ENCODE measurements at places on chromosomes 4 and X.

GRCh38 chr4:82713856-82714255 lies 84.7 kb downstream of the SCD5 start:
- DNase-seq: no peak

GRCh38 chr4:186592445-186592844 lies 37.1 kb upstream of the MTNR1A start:
- DNase-seq: no peak

DNA sequence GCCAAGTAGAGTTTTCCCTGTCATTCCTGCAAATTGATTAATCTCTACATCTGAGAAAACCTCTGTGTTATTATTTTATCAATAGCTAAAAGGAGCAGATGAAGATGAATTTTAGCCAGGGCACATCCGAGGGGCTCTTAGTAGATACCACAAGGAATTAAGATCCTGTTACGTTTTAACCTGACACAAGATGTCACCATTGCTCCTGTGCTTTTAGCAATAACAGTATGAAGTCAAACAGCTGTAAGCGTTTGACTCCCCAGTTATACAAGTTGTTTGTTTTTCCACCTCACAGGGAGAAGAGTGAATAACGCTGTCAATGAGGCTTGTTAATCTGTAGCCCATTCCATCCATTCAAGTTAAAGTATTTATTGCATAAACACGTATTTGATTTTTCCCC lies 76.0 kb upstream of the AP1S2 start:
- DNase-seq: no peak

DNA sequence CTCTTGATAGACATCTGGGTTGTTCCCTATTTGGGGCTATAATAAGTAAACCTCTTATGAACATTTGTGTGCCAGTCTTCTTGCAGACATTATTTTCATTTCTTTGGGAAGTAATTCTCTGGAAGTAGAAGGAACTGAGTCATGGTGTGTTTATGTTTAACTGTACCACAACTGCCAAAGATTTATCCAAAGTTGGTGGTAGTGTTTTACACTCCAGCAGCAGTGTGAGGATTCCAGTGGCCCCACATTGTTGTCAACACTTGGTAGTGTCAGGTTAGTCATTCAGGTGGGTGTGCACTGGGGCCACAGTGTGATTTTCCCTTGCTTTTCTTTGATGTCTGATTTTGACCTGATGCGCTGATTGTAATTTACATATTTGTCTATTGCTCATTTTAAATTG lies 5.0 kb upstream of the UVSSA start:
- no peak for DNase-seq

DNA sequence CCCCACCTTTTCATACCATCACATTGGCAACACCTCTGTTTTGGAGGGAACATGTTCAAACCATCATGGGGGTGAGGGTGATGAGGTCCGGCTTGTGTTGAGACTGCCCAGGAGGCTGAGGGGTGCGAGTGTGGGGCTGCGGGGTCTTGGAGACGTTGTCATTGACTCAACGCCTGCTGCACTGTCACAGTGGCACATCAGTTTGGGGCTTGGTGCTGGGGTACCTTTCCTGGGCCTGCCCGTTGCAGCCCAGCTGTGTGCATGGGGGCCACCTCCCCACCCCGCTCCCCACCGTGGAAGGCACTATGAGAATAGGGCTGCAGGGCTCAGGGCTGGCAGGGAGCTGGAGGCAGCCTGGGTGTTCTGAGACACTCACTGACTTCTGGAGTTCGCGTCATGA lies 2.3 kb downstream of the HTRA3 start:
- DNase-seq: no peak

DNA sequence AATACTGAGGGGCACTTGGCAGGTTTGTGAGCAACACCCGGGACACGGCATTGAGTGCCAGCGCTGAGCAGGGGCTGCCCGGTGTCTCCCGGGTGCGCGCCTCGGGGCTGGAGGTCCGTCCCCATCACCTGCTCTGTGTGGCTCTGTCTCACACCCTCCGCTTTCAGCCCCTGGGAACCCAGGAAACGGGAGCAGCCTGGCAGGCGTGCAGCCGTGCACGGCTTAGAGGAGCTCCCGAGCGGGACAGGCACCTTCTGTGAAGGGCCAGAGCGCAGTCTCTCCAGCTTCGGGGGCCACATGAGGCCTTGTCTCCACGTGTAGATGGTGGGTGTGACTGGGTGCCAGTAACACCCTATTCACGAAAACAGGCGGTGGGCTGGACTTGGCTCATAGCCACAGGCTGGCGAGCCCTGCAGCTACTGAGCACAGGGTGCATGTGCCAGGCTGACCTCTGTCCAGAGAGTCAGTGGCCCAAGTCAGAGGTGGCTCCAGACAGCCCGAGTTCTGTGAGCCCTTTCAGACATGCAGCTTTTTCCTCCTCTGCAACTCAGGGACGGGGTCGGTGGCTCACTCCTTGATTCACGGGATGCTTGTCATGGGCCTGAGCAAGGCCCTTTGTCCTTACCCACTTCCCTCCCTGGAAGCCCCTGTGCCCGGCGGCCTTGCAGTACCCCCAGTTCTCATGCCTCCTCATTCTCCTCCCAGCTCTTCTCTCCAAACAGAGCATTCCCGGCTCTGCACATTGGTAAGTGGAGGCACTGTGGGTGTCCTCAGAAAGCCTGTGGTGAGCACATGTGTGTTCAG lies 23.5 kb downstream of the UVSSA start:
- no peak for DNase-seq

- DNase-seq: no peak
Observed at GRCh38 chr4:7120341-7120740, 52.5 kb upstream of the GRPEL1 start.

- no peak for DNase-seq
Observed at GRCh38 chr4:182082910-182083309, 160.3 kb upstream of the TENM3 start.

- no peak for DNase-seq
Observed at GRCh38 chrX:22758807-22759481, 240.8 kb upstream of the DDX53 start.

DNA sequence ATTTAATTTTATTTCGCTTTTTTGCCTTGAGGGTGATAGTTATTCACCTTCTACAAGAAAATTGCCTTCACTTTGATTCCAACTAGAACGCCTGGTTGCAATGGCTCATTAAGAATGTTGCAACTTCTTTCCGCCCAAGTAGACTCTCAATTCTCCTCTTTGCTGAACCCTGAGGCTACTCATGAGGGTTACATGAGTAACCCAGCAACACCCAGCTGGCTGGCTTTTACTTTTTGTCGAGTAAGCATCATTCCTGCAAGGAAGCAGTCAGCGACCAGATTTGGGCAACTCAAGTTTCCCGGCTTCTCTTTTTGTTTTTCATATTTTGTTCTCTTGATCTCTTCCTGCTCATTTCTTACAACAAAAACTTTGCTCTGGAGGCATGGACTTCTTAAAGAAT lies 495.4 kb downstream of the PACRGL start:
- DNase-seq: no peak

DNA sequence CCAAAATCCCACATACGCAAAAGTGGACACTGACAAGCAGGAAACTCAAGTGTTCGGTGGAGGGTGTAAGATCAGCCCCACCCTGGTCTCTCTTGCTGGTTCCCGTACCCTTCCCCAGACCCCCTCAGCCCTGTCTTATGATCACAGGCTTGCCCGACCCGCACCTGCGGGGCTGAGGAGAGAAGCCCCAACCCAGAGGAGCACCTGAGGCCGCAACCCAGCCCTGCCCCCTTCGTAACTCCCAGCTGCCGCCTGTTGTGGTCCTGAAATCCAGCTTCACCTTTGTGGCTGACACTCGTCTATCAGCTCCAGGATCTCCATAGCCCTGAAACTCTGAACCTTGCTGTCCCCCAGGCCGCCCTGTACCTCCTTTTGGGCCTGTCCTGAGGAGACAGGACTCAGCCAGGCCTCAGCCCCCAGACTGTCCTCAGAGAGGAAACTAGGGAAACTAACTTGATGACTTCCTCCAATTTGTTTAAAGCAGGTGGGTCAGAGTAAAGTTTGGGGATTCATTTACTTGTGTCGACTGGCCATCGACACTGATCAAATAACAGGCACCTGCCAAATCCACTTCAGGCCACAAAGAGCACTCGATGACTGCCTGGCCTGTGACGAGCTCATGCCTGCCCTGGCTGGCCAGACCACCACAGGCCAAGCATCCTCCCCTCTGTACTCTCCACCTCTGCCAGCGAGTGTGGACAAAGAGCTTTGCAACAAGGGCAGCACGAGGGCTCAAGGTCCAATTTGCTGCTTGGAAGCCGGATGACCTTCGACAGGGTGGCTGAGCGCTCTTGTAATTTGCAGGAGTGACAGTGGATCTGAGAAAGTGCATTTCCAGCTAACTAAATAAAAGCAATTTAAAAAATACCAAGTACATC lies 19.3 kb downstream of the DCTD start:
- no peak for DNase-seq

DNA sequence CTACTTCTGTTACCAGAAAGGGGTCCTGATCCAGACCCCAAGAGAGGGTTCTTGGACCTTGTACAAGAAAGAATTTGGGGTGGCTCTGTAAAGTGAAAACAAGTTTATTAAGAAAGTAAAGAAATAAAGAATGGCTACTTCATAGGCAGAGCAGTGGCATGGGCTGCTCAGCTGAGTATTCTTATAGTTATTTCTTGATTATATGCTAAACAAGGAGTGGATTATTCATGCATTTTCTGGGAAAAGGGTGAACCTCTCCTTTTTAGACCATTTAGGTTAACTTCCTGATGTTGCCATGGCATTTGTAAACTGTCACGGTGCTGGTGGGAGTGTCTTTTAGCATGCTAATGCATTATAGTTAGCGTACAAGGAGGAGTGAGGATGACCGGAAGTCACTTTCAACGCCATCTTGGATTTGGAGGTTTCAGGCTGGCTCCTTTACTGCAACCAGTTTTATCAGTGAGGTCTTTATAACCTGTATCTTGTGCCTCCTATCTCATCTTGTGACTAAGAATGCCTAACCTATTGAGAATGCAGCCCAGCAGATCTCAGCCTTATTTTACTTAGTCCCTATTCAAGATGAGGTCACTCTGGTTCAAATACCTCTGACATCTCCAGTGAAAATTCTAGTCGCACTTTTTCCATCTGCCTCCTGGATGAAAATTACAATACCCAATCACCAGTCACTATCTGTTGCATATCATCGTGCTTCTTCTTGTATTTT lies 15.5 kb upstream of the TDO2 start:
- DNase-seq: no peak

DNA sequence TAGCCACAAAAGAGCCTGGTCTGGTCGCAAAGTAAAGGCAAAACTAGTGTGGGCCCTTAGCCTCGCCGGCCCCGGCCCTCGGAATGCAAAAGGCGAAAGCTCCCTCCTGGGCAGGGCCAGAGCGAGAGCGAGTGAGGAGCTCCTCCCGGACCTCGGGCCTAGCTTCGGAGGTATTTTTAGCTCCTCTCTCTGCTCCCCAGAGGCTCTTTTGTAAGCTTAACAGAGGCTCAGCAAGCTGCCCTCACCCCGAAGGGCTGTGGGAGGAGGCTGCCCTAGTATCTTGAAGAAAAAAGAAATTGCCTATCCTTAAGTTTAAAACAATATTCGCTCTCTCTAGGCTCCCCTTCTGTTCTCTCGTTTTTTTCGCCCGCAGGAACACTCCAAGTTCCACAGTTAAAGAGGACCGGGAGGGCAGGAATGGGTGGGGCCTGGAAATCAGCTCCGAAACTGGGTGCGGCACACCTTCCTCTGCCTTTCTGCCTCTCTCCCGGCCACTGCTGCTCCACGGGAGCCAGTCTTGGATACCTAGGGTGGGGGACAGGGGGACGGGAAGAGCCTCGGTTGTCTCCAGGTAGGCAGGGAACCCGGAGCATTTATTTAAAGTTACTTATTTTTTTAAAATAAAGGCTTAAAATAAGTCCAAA lies 12.1 kb downstream of the HAND2 start:
- DNase-seq: no peak

GRCh38 chrX:10223781-10224180 lies 67.0 kb downstream of the CLCN4 start:
- no peak for DNase-seq

DNA sequence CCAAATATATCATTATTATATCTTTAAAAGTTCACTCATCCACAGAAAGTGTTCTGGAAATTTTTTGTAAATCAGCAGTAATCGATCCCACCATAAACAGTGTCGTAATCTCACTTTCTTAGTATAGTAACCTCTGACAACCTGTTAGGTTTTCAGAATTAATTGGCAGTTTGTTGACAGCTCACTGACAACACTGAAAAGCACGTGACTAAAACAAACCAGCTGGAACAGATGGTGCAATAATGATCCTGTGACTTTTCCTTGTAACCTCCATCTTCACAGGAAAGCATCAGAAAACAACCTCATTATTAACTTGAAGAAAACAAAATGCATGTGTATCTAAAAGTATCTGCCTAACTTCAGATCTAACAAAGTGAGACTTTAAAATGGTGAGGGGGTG lies 48.5 kb downstream of the FSTL5 start:
- DNase-seq: no peak

DNA sequence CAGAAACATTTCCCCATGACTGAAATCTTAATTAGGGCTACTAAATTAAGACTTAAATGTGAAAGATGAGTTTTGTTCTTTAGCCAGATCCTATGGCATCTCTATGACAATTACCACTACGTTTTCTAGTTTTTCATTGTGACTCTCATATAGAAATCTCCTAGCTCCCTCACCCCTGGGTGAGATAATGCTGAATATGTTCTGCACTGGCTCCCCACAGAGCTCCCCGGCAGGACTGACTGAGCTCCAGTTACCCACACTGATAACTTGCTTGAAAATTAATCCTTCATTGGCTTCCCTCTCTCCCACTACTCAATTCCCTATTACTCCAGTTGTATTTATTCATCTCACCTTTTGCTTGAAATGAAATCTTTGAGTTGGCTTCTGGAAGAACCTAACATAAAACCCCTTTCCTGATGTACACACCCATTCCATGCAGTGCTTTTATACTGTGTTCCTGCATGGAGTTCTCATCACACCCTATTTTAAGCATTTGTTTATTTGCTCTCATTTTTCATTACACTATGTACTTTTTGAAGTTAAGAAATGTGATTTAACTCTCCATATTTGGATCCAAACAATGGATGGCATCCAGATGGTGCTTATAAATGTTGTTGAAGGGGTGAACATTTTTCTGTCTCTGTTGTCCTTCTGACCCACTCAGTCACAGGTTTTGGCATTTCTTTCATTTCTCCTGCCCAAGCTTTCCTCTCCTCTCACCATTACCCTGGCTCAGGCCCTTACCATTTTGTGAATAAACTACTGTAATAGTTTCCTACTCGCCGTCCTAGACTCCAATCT lies 623.4 kb downstream of the SPRY1 start:
- no peak for DNase-seq

DNA sequence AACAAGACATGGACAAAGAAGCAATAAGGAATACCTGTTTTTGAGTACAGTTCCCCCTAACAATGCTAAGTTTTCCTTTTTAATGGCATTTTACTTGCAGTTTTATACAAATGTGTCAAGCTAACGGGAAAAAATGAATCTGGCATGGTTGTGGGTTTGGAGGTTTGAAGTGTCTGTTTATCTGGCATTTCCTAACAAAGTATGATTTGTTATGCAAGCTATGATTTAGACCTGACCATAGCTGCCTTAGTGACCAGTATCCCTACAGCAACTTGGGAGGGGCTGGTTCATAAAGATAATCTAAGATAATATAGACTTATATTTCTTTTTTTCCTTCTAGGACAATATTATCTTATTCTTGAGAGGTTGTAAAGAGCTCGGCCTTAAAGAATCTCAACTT lies 60.6 kb downstream of the LIMCH1 start:
- no peak for DNase-seq

Measured in activated CD4-positive, alpha-beta memory T cell treated with anti-CD3 and anti-CD28 coated beads for 36 hours (primary cell).